ENCODE measurements at places on chromosomes 11 and 22.
A peak's percentile ranks its signal among the peaks of the same experiment; 100 is the strongest.

GRCh38 chr11:131002145-131002544 is 85.9 kb upstream of the SNX19 start:
- no peak for DNase-seq

DNA sequence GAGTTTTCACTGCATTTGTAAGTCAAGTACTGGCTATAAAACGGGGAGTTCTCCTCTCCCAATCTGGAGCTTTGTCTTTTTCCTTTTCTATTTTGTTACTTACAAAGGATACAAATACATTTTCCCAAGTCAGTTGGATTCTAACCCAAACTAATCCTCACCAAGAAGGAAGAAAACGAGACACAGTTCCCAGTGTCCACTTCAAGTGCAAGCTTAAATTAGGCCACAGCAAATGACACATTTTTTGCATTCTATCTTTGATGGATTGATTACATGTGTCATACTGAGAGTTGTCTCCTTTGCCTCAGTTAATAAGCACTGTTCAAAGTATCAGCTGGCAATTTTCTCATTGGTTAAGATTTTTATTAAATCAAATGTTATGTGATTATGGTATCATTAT is 296.7 kb upstream of the ANO5 start:
- no peak for DNase-seq

GRCh38 chr11:70703141-70704064 is 305.1 kb downstream of the CTTN start:
- no peak for DNase-seq

- DNase-seq, result no peak
These were observed 13.0 kb downstream of the SCN4B start for GRCh38 chr11:118139578-118139977.

- no peak for DNase-seq
These were observed 94.3 kb upstream of the ZC3H12C start for GRCh38 chr11:109998921-109999320.

DNA sequence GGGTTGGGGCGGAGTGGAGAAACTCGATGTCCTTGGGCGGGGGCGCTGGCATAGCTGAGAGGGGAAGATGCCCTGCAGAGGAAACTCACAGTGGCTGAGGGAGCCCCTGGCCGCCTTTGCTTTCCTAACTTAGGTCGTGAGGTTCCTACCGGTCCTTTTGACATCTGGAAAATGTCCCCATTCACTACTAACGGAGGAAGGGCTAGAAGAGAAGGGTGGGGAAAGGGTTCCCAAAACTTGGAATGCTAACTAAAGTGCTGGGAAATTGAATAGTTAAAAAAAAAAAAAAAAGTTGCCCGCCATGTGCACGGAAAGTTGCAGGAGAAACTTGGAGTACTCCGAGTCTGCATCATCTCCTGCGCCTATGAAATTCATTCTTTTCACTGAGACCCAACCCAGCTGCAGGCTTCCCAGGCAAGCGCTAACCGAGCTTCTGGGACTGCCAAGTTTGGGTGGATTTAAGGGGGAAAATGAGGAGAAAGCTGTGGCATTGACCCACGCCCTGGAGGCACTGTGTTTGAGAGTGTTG is 796 bp downstream of the TIMP3 start:
- peak; percentile 44 for DNase-seq

DNA sequence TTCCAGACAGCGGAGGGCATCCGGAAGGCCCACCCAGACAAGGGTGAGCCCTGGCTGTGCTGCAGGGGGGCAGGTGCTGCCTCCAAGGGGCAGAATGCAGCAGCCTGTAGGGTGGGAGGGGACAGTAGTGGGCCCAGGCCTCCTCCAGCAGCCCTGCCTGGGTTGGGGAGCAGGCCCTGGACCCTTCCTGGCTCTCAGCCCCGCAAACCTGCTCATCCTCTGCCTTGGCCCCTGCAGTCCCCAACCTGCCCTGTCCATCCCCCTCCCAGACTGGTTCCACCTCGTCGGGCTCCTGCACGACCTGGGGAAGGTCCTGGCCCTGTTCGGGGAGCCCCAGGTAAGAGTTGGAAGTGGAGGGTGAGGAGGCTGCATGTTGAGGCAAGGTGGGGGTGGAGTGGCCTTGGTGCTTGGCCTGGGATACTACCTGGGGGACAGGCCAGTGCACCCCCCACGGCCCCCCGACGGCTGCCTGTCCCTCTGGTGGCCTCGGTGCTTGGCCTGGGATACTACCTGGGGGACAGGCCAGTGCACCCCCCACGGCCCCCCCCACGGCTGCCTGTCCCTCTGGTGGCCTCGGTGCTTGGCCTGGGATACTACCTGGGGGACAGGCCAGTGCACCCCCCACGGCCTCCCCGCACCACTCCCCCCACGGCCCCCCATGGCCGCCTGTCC is 1.5 kb downstream of the MIOX start:
- DNase-seq, result no peak
